ENCODE measurements at places on chromosomes 7 and 10.

DNA sequence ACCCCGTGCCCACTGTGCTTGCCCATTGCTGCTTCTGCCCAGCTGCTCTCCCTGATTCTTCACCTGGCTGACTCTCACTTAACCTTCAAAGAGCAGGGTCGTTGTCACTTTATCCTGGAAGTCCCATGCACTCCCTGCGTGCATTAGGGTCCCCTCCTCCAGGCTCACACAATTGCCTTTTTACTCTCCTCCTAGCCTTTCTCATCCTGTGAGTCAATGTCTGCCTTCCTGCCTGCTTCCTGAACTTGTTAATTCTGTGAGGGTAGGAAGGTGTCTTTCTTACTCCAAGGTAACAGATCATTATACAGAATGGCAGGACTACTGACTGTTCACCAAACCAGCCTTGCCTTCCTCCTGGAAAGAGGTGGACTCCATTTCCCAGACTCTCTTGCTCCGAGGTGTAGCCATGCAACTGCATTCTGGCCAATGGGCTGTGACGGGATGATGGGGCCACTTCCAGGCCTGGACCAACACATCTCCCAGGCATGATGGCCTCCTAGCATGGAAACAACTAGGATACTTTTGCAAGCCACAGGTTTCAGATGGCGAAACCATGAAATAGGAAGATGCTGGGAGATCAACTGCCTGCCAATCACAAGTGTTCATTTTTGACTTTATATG is 54.7 kb downstream of the ARHGAP22 start:
- DNase-seq = no peak

GRCh38 chr10:129728905-129729795 is 234.9 kb downstream of the EBF3 start:
- no peak for DNase-seq

- no peak for DNase-seq
Measured at GRCh38 chr10:66639371-66639770, 286.5 kb upstream of the LRRTM3 start.

DNA sequence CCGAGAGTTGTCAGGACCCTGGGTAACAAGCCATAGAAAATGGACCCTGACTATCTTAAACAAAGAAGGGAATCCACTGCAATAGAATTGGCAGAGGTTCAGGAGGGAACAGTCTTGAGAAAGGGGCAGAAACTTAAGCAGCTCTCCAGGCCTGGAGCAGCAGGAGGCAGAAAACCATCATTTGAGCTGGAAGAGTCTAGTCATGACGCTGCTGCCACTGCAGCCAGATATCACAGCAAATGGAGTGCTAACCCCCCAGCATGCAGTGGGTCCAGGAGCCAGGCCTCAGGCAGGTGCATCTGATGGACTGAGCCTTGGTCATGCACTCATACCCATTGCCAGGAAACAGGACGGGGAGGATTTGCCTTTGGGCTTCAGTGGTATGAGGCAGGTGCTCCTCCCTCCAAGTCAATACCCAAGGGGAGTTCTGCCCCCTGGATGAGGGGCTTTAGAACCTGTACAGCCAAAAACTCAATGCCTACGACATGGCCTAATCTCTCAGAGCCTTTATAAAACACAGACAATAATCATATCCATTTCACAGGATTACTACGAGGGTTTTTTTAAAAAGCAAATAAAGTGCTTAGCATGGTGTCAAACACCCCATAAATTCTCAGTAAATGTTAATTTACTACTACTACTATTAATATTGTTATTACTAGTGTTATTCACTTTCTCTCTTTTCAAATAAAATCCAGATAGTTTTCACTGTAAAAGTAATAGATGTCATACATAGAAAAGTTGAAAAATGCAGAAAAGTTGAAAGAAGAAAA is 30.7 kb downstream of the DUSP5 start:
- DNase-seq = no peak

GRCh38 chr7:2032876-2033407 is 199.8 kb downstream of the MAD1L1 start:
- no peak for DNase-seq
